NCI-H82 (cell line): ENCODE measurements at places on chromosomes 13 and 19.

DNA sequence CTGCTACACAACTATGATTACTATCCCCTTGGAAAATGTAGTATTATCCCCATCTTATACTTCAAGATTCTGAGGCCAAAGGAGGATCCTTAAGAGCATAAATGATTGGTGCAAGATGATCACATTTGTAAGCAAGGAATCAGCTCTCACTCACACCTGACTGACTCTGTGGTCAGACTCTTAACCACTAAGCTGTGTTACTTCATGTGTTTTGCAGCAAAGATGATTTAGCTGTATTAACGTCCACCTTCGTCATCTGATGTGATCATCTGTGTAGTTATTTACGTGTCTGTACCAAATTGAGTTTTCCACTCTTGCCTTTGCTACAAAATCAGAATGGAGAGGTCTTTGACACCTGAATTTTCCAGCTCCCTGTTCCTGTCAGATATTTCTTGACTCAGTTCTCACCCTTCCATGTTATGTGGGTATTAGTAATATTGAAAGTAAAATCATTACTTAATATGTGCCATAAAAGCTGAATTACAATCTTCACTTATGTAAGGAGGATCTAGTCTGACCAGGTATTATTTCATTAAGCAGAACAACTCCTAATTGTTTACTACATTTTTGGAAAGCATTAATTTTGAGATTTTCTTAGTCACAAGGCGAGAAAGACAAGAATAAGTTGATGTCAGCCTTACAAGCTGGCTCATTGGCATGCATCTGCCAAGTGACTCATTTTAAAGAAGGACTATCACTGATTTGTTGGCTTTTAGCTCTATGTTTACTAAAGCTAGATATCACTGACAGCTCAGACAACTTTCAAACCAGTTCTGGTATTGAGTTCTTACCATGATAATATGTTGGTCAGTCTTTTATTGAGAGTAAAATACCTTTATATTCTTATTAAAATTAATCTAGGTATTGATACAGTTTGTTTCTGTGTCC lies 1279.8 kb upstream of the PCDH9 start:
- DNase-seq = no peak

- DNase-seq = no peak
These were observed 22.5 kb downstream of the DOT1L start for GRCh38 chr19:2186071-2186846.

GRCh38 chr13:45276913-45277312 lies 64.1 kb downstream of the TPT1 start:
- no peak for DNase-seq

DNA sequence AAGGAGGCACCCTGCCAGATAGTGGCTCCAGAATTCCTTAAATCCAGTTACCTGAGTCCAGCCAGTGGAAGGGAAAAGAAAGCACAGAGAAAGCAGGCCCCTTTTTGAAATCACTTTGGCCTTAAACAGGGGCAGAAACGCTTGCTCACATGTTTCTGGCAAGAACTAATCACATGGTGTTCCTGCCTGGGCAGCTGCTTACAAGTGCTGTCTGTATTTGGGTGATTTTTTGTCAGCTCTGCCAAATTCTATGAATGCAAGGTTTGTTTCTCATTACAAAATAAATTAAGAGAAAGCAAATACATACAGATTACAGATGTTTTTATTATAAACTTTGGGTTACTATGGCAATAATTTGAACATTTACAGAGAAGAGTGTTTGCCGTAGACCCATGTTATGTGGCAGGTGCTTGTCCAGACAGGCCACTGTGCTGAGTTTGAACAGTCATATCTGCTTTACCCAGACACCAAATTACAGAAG lies 1237.8 kb downstream of the SLITRK5 start:
- DNase-seq = no peak

- DNase-seq = no peak
These were observed 26.0 kb downstream of the DHX34 start for GRCh38 chr19:47374876-47375693.
